T follicular helper cell (primary cell): ENCODE measurements at places on chromosomes 4 and X.

GRCh38 chr4:46386570-46386969, 3.4 kb downstream of the GABRA2 start:
- no peak for DNase-seq

DNA sequence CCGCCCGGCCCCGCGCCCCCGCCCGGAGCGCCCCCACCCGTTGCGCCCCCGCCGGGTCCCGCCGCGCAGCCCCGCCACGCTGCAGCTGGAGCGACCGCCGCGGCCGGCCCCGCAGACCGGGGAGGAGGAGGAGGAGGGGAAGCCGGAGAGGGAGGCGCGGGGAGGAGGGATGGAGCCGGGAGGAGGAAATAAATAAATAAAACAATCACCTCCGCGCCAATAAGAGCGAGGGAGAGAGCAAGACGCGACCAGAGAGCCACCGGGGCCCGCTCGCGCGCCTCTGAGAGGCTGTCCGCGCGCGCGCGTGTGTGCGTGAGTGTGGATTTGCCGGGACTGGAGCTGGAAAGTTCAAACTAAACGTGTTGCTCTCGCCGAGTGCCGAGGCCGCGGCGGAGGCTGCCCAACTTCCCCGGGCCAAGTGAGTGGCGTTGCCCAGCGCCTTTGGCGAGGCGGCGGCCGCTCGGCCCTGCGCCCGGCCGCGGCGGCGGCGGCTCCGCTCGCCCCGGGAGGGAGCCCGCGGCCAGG, 2184.4 kb upstream of the TENM3 start:
- no peak for DNase-seq

DNA sequence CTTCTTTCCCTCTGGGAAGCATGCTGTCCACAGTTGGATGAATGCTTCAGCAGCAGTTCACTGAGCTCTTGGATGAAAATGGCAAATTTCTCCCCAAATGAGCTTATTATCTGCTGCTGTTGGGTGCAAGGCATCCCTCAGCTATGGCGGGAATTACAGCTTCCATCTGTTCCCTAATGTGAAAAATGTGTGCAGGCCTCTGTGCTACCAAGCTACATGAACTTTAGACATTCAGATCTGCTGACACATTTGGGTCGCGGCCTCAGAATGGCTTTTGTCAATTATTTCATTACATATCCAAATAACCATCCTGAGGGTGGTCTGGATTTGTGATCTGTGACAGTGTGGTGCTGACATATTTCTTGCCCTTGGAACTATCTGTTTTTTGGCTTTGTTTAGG, 119.5 kb upstream of the SCML1 start:
- no peak for DNase-seq

DNA sequence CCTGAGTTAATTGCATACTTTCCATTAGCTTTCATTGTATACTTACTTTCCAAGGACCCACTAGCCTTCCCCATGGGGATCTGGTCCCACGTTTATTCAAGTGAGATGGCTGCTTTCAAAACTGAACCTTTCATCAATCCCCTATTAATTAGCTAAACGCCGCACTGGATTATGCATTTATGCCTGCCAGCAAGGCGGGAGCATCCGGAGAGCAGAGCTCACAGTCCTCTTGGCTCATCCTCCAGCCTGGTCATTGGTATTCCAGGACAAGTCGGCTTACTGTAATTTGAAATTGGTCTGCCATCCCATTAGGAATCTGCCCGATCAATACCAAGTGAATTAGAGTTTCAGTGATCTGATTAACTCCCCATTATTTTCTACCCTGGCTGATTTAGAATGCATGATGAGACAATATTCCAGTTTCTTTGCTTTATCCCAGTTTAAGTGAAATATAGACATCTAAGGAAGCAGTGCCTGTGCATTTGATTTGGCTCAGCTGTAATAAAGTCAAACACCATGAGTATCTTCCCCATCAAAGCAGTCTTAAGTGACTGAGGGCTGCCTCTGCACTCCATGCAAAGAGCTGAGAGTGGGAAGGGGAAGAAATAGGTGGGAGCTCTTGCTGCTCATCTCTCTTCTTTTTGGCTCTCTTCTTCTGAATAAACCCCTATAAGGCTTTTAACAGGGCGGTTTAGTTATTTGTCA, 411.4 kb downstream of the GPAT3 start:
- DNase-seq = no peak

DNA sequence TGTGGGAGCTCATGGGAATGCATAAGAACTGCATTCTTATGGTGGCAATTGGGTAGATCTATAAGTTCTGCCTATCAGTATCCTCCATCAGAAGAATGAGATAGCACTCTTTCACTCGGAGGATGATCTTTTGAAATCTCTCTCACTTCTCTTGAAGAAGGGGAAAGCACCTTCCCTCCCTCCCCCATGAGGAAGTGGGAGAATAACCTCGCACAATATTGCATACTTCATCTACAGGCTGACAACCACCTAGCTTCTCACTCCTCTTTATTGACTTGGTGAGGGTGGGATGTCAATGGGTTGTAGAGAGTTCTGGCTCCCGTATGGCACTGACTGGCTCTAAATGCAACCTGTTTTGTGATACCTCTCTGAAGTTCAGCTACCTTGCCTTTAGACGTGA, 146.7 kb upstream of the SPOCK3 start:
- DNase-seq = no peak

GRCh38 chr4:108443585-108443984, 176.8 kb upstream of the RPL34 start:
- no peak for DNase-seq
